ENCODE measurements at places on chromosomes 11 and 22.

DNA sequence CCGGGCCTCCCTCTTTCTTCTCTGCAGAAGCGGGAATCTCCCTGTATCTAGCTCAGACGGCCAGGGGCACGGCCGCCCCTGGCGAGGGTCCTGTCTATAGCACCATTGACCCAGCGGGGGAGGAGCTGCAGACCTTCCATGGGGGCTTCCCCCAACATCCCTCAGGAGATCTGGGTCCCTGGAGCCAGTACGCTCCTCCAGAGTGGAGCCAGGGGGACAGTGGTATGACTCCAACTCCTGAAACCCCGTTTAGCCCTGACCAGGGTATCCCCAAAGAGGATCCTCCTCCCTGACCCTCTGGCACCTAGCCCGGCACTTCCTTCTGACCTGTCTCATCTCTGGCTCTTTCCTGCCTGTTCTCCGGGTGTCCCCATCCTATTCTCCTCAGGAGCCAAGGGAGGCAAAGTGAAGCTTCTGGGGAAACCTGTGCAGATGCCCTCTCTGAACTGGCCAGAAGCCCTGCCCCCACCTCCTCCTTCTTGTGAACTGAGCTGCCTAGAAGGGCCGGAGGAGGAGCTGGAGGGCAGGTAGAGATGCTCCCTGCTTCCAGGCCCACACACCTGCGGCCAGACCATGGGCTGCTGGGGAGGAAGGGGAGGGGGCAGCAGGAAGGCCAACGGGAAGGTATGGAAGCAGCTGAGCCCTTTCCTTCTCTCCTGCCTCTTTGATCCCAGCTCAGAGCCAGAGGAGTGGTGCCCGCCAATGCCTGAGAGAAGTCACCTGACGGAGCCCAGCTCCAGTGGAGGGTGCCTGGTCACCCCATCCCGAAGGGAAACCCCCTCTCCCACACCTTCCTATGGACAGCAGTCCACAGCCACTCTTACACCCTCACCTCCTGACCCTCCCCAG is 12.9 kb downstream of the ROBO3 start:
- no peak for DNase-seq

GRCh38 chr11:112942966-112943643 is 18.1 kb upstream of the NCAM1 start:
- DNase-seq = no peak

DNA sequence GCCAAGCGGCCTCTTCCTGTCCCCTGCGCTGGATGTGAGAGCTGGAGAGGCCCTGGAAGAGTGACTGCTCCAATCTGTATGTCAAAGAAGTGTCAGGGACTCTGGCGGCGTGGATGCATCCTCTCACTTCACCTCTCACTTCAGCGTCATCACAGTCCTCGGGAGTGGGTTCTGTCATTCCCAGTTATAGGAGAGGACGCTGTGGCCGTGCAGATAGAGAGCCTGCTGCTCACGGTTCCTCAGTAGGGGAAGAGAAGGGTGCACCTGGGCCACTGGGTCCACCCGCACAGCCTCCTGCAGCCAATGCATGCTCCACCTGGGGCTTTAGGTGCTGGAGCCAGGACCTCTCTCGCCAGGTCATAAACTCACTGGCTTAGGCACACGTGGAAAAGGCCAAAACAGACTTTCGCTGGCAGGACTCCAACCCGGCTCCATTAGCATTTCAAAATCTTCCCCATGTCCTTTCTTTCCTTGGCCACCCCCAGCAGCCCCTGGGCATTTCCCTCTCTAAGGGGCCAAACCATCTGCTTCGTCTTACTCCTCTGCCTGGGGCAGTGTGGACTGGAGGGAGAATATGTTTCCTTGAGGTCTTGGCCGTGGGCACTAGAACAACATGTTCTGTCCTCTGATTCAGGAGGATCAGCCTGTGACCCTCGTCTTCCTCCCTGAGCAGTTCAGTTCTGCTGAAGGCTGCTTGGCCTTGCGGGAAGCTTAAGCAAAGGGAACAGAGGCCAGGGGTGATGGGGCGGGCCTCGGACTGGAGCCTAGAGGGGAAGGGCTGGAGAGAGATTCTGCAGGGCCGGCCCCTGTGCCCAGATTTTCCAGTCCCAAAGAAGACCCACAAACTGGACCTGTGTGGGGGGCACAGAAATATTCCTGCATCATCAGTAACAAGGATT is 57.8 kb downstream of the ST14 start:
- DNase-seq = no peak

GRCh38 chr11:30992513-30992849 is 377.1 kb downstream of the DCDC1 start:
- no peak for DNase-seq

DNA sequence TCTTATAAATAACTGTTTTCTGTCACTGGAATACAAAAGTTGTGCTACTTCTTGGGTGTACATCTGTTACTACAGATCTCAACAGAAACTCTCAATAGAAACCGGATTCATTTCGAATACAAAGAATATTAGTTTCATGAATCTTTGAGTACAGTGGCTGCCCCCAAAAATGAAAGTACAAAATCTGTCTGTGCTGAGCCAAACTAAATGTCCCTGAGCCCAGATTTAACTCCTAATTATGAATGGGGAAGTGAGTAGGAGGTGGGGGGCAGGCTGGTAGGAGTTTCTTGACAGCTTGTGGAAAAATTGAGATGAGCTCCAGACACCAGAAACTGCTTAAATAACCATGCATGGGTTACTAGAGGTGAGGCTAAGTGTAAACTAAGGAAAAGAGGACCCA is 41.6 kb downstream of the PITPNB start:
- no peak for DNase-seq

DNA sequence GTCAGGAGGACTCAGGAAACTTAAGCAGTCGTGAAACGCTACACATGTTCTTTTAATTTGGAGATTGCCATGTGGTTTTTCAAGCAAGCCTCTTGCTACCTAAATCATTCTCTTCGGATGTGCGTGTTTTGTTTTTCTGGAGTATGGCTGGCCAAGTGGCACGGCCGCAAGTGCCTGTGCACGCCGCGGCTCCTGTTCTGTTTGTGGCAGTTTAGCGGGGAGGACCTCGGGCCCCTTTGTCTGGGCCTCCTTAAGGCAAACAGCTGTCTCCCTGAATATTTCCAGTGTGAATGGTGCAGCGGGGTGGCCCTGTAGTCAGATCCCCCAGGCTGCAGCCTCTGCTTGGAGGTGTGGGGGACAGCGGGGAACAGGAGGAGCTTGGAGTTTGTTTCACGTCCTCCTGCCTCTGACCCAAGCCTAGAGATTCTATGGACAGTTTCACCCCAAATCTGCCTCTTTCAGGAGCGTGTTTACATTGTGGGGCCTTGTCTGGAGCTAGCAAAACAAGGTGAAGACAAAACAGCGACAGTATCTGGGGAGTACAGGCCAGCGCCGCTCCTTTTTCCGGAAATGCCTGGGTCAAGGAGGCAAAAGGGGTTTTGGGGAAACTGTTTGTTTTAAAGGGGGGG is 1.3 kb downstream of the LRP5 start:
- no peak for DNase-seq

- DNase-seq = no peak
Measured at GRCh38 chr11:88310246-88310645, 27.3 kb downstream of the CTSC start.

DNA sequence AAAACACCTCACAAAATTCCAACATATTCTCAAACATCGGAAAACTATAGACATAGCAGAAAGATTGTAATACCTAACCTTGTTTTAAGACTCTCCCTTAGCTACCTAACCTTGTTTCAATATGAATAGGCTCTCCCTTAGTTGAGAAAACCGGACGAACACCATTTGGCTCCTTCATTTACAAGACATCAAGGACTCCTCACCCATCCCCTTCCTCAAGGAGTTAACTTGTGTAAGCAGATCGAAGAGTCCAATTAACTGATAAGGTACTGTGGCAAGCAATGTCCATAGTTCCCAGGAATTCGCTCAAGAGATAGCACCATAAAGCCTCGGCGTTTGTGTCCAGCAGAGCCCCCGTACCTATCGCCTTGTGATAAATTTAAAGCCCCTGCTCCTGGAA is 4.6 kb upstream of the ACRV1 start:
- no peak for DNase-seq

DNA sequence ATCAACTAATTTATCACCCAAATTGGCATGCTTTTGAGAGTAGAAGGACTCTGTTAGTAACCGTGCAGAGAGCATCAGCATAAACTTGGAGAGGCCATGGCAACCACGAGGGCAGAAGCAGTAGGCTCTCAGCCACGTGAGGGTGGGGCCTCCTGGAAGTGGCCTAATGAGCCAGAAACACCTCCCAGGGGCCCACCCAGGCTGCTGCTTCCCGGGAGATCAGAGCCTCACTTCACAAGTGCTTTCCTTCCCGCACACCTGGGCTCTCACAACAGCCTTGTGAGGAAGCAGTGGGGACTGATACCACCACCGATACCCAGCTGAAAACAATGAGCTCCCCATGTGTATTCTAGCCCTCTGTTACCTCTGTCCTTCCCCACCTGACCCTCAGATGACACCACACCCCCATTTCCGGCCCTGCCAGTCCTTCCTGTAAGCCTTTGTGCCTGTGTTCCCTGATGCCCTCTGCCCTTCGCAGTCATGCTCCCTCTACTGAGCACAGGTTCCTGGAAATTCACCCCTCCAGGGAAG is 17.0 kb downstream of the TRIM29 start:
- DNase-seq = no peak

GRCh38 chr11:116721988-116722387 is 50.8 kb downstream of the BUD13 start:
- no peak for DNase-seq

DNA sequence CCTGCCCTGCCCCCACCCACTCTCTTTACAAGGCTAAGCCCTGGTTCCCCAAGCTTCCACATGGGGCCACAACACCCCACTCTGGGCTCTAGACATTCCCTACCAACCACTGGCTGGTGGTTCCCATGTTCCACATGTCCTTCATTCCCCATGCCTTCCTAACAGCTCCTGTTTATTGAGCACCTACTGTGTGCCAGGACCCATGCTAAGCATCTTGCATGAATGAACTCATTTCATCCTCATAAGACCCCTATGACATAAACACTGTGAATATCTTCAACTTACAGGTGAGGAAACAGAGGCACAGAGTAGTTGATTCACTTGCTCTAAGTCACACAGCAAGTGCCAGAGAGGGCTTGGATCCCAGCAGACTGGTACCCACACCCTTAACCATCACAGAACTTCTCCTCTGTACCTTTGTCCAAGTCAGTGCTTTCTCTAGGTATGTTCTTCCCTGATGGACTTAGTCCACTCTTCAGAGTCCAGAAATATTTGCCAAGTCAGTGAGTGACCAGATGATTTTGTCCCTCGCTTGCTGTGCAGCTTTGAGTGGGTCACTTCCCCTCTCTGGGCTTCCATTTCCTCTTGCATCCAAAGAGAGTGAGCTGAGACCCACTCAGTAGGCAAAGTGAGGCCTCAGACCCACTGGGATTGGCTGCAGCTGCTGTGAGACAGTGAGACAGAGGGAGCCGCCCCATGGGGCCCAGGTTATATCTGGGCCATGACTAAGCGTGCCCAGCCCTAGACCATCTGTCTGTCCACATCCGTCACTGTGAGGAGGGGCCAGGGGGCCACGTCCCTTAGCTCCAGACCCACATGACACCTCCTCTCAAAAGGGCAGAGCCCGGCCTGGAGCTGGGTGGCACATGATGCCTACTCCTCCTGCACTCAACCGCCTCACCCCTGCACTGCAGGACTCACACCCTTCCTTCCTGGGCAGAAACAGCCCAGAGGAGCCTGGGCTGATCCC is 132.4 kb downstream of the MN1 start:
- no peak for DNase-seq

DNA sequence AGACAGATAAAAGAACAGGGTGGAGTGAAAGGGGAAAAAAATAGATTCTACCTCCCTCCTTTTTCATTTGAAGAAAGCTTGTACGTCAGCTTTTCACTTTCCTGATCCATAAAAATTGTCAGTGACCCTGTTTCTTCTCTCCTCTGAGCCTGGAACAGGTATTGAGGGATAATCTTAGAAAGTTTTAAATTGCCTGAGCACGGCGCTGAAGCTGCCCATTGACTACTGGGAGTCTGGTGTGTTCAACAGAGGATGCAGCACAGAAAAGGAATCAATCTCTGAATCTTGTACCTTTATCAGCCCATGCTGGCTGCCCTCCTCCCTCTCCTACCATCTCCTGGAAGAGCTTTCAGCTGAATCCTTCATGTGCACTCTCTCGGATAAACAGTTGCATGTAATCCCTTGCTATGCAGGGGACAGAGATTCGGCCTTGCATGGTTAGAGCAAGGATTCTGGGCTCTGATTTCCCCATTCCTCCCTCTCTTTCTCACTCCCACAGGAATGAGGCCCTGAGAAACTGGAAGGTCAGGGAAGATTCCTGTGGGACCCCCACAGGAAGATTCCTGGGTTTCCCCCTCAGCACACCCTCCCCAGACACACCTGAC is 162.4 kb upstream of the SYN3 start:
- no peak for DNase-seq

- DNase-seq = no peak
Measured at GRCh38 chr22:37080838-37081237, 28.7 kb downstream of the TMPRSS6 start.

- no peak for DNase-seq
Measured at GRCh38 chr11:108906826-108907225, 242.0 kb downstream of the DDX10 start.

DNA sequence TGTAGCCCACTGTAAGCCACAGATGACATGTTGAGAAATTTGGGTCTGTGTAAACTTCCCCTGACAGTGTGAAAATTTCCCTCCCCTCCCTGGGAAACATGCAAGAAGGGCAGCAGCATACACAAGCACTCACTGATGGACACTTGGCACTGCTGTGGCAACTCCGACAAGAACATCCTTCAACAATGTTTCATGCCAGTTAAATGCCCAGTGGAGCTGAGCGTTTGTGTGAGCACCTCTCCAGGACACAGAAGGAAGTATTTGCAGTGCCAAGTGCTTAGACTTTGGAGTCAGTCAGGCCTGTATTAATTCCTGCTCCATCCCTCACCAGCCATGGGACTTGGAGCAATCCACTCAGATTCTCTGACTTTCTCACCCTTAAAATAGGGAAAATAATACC is 17.7 kb downstream of the C11orf87 start:
- DNase-seq = no peak

- DNase-seq = no peak
Measured at GRCh38 chr22:48761546-48761945, 1066.1 kb downstream of the BRD1 start.

GRCh38 chr11:81394311-81394710 is 1339.4 kb downstream of the FAM181B start:
- DNase-seq = no peak

GRCh38 chr11:19327280-19327679 is 86.5 kb upstream of the E2F8 start:
- DNase-seq = no peak

DNA sequence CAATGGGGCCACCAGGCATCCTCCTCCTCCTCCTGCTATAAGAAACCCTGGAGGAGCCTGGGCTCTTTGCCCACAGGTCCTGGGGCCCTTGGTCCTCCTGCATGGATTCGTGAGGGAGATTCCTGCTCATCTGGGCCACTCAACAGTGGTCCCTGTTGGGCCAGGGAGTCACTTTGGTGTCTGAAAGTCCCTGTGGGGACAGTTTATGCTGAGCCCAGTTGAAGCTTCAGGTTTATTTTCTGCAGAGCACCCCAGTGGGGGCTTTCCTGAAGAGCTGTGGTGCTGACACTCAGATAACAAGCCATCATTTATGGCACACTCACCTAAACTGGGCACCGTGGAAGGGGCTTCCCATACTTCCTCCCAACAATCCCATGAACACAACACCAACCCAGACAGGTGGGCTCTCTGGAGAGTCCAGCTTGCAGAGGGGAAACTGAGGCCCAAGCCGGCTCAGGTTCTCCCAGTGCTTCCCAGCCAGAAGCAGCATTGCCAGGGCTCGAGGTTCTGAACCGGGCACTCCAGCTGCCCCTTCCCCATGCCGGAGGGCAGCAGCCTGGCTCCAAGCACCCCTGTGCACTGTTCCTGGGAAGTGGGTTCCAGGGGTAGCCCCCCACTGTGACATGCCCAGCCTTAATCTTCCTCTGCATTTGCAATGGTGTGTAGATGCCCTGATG is 91.3 kb downstream of the MYEOV start:
- no peak for DNase-seq

- DNase-seq = no peak
Measured at GRCh38 chr22:43395086-43395695, 16.6 kb upstream of the MPPED1 start.
